Renal cortical epithelial cell (primary cell): ENCODE measurements at places on chromosomes 5 and 9. TPM values are rescaled to one million over a fixed set of nuclear protein-coding genes. Genes with fewer than 3 reads are reported as not detected.
A peak's percentile ranks its signal among the peaks of the same experiment; 100 is the strongest.

CENPH gene
- total RNA-seq, result 1.4 and 12.2 TPM in 2 replicates

GRCh38 chr9:137294681-137295237 is 7.3 kb downstream of the NRARP start:
- peak; percentile 27 for DNase-seq

IRGM gene
- not detected in 2 replicates for total RNA-seq

GPR151 gene
- total RNA-seq, result not detected in 2 replicates

GRCh38 chr9:94692601-94693000 is 33.9 kb upstream of the AOPEP start:
- DNase-seq, result peak; percentile 99

DNA sequence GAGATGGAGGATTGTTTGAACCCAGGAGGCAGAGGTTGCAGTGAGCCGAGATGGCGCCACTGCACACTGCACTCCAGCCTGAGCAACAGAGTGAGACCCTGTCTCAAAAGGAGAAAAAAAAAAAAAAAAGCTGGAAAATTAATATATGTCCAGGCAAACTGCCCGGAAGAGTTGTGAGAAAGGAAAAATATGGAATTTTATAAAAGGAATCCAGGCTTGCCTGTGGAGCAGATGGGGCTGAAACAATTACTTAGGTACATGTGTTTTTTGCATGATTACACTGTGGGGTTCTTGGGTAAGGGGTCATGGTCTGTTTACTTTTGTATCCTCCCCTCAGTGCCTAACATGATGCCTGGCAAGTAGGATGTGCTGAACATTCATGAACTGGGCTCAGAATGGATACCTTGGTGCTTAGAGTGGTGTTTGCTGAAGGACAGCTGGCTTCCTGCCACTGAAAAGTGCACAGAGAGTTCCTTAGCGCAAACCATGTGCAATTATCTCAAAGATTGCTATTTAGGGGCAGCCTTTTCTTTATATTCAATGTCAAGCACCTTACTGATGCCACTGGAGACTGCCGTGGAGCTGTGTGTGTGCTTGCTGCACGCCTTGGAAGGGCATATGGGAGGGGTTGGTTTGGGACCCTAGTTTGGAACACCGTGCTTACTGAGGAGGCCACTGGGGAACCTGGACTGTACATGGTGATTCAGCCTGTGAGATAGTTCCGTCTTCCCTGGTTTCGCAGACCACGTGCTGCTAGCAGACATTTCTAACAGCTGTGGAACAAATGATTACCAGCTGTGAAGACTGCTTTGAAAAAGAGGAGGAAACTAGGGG is 78.4 kb downstream of the MAP1B start:
- DNase-seq, result no peak

- DNase-seq, result peak; percentile 39
Measured at GRCh38 chr9:5425006-5425628, 12.6 kb downstream of the PLGRKT start.

PDE4D gene
- total RNA-seq, result 13.2 and 26.9 TPM in 2 replicates

PLCXD3 gene
- under 0.01 and 0.17 TPM in 2 replicates for total RNA-seq
